NCI-H1436 treated with DMSO at 0.1 percent for 48 hours (cell line): ENCODE measurements at places on chromosomes 2 and 18.

DNA sequence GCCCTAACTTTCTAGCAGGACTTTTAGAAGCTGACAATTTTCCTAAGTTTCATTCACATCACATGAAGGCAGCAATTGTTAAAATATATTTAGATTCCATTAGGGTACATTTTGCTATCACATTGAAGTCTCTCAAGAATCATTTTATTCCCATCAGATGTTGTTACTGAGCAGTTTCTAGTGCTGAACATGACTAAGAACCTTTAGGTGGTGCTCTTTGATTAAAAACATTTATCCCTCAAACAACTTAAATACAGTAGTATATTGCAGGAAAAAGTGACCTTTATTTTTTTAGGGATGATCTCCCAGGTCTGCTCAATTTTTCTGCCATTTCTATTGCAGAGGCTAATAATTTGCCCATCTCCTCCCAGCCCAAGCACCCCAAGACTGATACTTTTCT lies 22.9 kb upstream of the NARS1 start:
- DNase-seq = no peak

GRCh38 chr18:77750006-77750405 lies 500.4 kb downstream of the GALR1 start:
- DNase-seq = no peak

DNA sequence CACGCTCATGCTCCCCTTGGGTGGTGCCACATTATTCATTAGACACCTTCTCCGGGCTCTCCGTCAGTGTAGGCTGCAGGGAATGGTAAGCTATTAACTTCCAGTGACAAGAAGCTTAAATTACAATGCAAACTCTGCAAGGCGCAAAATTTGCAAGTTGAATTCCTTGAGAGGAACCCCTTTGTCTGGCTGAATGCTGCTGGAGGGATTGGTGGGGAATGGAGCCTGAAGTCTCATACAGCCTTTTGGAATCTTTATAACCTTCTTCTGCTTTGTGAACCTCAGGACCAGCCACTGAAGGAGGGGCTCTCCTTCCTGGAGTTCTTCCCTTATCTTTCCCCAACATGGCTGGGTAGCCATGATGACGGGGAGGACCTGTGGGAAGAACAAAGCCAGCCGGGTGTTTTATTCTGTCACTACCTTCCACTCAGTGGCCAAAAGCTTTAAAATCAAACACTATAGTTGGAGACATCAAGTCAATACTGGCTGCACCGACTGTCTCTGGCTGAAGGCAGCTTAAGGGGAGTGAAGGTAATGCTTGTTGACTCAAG lies 220.9 kb upstream of the EPHA4 start:
- DNase-seq = no peak

GRCh38 chr2:191218292-191218898 lies 26.8 kb upstream of the MYO1B start:
- no peak for DNase-seq

DNA sequence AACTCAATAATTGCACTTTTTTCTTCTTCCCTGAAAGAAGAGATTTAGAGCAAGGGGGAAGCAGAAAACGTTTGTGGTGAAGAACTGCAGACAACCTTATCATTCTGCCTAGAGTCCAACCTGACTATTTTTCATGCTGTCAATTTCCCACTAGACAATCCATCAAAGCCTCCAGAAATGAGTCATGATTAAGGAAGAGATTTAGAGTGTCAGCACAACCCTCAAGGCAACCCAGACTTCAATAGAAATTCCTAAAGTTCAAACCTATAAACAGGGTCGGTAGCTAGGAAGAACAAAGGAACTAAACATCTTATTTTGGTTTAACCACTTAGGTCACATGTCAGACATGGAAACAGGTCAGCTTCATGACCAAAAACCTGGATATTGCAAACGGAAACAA lies 86.9 kb downstream of the SLC25A12 start:
- no peak for DNase-seq

DNA sequence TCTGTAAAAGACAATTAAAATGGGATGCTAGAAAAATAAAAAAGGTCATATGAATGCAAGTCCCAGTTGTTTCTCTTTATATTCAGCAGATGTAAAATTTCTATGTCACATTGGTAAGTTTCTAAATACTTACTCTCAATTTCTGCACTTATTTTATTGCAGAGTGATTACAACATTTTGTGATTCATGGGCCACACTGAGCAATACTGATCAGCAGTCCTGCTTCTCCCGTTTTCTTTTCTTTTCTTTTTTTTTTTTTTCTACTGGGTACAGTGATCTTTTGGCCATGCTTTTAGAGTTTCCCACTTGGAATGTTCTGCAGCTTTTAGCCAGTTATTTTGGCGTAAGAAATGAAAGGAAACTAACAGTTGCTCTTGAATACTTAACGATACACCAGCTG lies 38.8 kb downstream of the LIMS1 start:
- DNase-seq = no peak

DNA sequence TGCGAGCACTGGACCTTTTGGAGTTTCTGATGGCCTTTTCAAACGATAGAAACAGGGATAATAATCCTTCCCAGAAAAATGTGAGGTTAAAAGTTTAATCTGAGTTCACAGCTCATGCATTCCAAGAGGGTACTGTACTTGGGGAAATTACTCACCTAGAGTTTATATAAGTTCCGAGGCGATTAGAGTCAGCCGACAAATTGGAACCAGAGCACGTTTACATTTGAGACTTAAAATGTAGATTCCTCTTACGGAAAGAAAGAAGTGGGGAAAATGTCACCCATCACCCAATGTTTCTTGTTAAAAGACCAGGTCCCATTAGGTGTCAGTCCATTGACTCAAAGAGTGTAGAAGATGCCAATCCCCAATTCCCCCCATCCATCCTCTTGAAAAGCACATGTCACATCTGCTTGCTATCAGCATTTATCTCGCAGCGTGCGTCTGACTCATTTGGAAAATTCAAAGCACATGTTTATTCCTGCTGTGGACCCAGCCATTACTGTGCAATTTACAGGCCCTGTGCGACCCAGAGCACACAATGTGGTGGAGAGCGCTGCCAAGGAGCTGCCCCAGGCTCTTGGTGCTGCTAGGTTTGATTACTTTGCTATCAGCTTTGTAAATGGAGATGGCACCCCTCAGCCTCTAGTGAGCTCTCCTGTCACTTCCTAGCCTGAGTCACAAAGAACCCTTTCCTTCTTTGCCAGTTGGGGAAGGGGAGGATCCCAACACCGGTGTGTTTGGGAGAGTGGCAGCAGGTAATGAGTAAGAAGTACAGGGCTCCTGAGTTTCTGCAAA lies 104.8 kb downstream of the COLEC12 start:
- no peak for DNase-seq

DNA sequence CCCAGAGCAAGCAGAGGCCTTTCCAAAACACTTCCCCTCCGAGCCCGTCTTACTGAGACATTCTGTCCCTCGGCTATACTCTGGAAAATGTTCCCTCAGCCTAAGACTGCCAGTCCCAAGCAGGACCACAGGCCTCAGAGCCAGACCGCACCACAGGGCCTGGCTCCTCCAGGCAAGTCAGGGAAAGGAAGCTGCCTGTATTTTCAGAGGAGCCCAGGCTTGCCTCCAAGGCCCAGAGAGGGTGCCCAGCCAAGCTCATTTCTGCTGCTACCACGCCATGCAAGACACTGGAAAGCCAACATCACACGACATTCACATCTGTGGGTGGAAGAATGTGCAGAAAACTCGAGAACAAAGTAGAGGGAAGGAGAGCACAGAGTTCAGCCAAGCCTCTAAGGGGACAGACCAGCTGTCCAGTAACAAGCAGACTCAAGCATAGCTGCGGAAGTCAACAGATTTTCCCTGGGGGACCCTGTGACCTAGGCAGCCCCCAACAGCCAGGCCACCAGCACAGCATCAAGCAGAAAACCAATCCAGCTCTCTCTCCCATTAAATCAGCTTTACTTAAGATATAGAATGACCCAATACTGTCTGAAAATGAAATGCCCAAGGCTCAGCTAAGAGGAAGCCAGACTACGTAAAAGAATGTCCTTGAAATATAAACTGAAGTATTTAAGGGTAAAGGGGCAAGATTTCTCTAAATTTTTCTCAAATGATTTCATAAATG lies 123.9 kb downstream of the ZFP36L2 start:
- no peak for DNase-seq

- no peak for DNase-seq
These were observed 67.7 kb downstream of the TWIST2 start for GRCh38 chr2:238915596-238915995.

DNA sequence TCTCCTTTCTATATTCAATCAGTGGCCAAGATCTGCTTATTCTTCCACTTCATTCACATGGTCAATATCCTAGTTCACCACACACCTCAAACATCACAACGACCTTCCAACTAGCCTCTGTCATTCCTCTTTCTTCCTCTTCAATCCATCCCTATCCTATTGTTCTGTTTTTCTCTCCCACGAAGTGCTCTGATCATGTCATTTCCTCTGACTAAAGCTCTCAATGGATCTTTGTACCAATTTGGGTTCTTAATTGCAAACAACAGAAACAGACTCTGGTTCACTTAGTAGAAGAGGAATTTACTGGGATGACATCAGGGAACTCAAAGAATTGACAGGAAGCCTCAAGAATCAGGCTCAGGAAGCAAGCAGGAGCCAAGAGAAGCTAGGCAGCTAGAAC lies 23.5 kb downstream of the WNT10A start:
- DNase-seq = no peak

GRCh38 chr2:70501728-70502127 lies 51.9 kb downstream of the TGFA start:
- no peak for DNase-seq
